SK-MEL-5 (cell line): ENCODE measurements at places on chromosomes 16 and 17. TPM values are rescaled to one million over a fixed set of nuclear protein-coding genes. Genes with fewer than 3 reads are reported as not detected.

CMTM2 gene
- total RNA-seq, result not detected in 2 replicates

- DNase-seq, result no peak
Observed at GRCh38 chr17:30173649-30174048, 57.0 kb downstream of the NSRP1 start.

KIF18B gene
- 2.0 and 2.5 TPM in 2 replicates for total RNA-seq

GRCh38 chr16:70432723-70433457, 6.0 kb downstream of the ST3GAL2 start:
- no peak for DNase-seq

- no peak for DNase-seq
Observed at GRCh38 chr17:19410875-19411620, at the start of gene RNF112. TSS of gene RNF112 (plus strand) at chr17:19411232. CDS start at chr17:19411409, 177 bp downstream.

DNA sequence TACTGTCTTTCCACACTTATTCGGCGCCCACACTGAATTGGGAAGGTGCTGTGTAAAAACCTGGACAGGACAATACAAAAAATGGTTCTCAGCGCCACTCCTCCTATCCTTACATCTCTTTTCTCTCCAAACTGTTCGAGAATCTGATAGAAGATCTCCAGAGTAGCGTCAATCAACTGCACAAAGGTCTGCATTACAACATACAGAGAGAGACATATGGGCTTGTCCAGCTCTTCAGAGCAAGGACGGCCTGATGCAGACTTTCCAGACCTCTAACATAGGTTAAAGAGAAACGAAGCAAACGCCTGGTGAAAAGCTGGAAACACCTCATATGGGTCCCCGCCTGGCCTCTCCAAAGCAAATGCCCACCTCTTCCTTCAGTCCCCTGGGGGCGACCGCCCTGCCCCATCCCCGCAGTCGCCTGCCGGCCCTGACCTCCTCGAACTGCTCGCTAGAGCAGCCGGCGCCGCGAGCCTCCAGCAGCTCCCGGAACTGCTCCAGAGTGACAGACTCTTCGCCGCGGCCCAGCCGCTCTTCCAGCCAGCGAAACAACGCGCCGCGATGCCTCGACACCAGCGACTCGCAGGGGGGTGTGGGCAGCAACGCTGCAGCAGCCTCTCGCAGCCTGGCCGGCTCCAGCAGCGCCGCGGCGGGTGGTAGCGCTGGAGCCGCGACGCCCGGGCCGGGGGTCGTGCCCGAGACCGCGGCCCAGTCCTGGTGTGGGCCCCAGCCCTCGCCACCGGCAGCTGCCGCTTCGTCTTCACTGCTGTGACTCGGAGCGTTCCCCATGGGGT, 526 bp downstream of the ZZEF1 start:
- no peak for DNase-seq
